ENCODE measurements at places on chromosomes 13 and 19.

DNA sequence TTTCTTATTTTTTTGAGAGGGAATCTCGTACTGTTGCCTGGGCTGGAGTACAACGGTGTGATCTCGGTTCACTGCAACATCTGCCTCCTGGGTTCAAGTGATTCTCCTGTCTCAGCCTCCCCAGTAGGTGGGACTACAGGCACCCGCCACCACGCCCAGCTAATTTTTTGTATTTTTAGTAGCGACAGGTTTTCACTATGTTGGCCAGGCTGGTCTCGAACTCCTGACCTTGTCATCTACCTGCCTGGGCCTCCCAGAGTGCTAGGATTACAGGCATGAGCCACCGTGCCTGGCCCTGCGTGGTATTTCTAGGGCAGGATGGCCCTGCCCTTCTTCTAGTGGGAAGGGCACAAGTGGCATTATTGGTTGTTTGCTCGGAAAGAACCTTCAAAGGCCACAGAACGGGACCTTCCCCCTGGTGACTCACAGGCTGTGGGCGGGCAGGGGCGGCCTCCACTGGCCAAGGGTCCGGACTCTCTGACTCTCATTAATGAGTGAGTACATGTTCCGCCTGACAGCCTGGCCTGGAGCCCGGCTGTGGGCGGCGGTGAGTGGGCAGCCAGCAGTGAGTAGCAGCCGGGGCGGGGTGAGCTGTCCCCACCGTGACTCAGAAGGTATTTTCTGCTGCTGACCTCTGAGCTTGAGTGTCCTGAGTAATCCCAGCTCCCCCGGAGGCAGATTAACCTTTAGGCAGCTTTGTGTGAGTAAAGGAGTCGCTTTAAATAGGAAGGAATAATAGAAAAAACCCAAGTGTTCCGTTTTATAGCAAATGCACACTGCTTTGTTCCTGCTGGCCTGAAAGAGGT is 5.1 kb downstream of the DOT1L start:
- DNase-seq: peak; percentile 31

DNA sequence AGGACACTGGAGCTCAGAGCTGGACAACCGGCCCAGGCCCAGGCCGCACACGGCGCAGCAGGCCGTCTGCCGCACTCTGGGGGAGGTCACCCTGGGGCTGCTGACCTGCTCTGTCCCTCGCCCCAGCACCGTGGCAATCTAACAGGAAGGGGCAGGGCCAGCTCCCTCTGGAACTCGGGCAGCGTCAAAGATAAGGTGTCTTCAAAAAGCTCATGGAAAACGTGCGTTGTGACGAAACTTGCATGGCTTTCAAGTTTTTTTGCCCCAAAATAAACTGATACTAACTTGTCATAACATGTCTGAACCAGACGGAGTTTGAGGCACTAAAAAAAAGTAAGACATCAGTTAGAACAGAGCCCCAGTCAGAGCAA is 12.2 kb upstream of the ATP8B3 start:
- DNase-seq: no peak

DNA sequence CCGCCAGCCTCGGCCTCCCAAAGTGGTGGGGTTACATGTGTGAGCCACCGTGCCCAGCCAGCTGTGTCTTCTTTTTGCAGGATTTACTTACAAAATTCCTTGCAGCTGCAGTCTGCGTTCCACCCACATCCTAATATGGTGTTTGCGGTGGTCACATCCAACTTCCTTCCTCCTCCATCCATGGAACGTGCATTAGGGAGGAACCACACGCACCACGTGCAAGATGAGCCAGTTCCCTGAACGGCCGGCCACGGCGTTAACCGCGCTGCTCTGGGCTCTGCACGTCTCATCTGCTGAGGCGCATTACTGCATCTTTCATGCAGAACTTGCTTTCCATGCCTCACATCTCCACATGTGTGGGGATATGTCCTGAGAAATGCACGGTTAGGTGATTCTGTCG is 13.0 kb upstream of the SIGLEC11 start:
- no peak for DNase-seq

DNA sequence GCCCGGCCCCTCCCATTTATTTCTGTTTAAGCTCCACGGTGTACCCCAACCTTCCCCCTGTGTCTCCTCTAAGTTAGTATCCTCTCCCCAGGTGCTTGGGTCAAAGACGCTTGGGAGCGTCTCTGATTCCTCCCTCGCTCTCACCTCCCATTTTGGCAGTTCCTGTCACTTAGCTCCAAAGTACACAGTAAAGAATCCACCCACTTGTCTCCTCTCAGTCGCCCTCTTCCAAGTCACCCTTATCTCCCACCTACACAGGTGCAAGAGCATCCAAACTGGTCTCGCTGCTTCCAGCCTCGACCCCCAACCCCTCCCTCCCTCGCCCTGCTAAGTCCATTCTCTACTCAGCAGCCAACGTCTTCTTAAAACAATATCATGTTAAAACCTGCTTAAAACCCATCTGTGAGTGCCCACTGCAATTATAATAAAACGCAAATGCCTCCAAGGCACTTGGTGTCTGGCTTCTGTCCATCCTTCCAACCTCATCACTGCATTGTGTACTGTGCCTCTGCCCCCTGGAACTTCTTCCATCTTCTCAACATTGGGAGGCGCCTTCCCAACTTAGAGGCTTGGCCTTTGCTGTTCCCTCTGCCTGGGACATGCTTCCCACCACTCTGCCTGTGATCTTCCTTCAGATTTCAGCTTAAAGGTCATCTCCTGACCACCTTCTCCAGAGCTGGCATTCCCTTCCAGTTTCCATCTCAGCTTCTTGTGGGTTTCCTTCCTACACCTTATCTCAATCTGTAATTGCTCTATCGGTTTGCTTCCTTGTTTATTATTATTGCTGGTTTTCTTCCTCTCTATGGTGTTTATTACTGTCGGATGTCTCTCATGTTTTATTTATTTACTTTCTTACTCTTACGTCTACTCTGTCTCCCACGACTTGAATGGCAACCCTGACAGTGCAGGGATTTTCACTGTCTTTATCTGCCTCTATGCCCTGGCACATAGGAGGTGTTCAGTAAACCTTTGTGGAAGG is 9.5 kb upstream of the KLK14 start:
- DNase-seq: no peak

GRCh38 chr13:73240193-73240592 is 181.4 kb downstream of the KLF5 start:
- no peak for DNase-seq

DNA sequence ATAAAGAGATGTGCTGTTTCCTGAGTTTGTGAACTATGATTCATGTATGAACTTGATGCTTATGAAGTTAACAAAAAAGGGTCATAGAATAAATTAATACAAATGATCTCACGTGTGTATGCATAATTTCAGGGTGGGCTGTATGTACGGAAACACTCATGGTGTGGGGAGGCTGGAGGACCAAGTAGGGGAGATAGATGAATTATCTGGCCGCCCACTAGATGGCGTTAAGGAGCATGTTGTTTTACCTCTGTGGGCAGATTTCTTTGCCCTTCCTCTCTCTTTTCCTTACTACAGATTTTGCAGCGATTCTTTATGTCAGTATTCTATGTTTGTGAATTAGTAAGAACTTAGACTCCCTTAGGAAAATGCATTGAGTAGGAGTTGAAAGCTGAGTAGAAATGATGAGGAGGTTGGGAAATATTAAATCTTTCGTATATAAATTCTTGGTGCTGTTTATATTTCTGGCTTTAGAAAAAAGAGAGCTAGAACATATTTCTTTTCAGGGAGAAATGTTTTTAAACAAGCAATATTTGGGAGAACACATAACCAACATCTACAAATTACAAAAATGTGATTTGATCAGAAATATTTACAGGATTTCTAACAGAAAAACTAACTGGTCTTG is 47.4 kb upstream of the TMTC4 start:
- peak; percentile 30 for DNase-seq

- DNase-seq: no peak
Measured at GRCh38 chr13:66996503-66996902, 233.6 kb downstream of the PCDH9 start.

DNA sequence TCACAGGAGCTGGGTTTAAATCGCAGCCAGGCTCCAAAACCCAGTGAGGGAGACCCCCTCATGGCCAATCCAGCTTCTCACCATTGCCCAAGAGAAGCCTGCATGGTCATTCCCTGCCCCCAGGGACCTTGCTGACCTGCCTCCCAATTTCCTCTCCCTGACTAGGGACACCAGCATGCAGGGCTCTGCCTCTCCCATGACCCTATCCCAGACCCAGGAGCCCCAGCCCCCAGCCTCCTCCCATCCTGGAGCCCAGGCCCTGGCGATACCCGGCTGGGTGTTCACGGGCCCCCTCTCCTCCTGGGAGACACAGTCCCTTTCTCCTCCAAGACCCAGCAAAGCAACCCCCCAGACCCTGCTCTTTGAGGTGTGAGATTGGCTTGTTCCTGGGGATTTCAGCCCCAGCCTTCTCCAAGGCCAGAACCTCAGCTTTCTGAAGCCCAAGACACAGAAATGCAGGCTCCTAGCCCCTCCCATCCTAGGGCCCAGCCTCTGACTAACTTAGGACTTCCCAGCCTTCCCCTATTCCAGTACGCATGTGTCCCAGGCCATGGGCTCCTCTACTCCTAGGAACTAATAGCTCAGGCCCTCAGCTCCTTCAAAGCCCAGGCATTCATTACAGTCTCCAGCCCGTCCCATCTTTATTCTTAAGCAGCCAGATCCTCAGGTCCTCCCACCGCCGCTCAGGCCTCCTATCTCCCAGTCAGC is 1.1 kb downstream of the GYS1 start:
- no peak for DNase-seq

- DNase-seq: no peak
Measured at GRCh38 chr19:31727536-31727935, 378.3 kb upstream of the TSHZ3 start.

- no peak for DNase-seq
Measured at GRCh38 chr13:45320876-45321629, 19.9 kb downstream of the TPT1 start.

DNA sequence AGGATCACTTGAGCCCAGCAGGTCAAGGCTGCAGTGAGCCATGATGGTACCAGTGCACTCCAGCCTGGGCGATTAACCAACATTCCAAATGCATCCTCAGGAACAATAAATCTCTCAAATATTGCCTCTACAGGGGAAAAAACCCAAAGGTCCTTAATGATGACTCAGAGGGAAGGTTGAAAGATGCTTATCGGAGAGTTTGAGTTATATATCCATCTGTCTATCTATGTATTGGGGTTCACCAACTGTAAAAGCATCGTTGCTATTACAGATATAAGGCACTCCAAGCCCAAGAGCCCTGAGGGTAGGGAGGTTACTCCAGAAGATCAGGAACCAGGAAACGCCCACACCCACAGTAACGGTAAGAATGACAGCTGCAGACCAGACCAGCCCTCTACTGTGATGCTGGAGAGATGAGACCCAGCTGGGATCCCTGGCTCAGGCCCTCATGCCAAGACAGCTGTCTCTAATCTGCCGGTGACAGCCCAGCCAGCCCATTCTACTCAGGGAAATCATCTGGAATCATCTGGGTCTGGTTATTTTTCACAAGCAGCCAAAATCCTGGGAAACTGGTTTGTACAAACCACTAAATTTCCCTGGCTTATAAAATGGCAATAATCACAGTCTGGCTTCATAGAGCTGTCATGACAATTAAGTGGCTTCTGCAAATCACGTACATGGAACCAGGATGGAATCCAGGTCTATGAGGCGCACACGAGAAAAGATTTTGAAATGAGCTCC is 23.8 kb downstream of the TEX101 start:
- DNase-seq: no peak

DNA sequence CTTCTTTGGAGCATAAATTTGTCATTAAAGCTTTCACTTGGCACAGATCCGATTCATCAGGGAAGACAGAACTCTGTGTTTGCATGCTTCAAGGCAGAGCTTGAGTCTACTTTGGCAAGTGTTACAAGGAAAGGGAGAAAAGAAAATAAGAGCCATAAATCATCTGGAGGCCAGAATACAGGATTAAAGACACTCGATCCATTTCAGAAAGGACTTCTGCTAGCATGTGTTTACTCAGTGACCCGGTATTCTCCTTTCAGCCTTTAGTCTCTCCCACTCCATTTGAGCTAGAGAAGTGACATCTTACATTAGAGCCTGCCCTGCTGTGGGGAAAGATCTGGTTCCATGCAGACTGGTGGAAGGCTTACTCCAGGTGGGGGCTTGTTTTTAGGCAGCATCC is 306.4 kb downstream of the KLF5 start:
- no peak for DNase-seq

DNA sequence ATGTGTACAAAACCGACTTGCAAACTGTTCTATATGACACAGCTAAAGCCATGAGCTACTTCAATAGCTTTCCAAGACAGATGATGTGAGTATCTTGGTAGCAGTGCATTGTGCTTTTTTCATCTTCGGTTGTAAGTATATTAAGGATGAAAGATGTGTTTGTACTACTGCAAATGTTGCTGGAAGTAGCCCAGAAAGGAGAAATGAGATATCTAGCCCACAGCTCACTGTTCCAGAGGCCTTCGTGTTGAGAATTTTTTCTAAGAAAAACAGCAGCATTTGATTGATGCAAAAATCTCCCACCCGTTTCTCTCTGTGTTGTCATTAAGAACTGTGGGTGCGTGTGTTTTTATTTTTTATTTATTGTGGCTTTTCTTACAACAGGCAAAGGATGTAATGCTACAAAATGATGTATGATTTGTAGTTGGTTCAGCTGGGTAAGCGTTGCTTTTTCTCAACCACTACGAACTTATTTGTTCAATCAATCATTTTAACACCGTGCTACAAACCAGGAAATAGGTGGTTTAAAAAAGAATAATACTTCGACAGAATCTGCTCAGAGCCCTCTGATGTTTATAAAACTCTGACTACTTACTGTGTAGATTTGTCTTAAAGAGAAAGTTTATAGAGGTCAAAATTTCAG is 41.6 kb upstream of the RFC3 start:
- DNase-seq: no peak

GRCh38 chr13:109870274-109870673 is 83.9 kb upstream of the IRS2 start:
- no peak for DNase-seq

DNA sequence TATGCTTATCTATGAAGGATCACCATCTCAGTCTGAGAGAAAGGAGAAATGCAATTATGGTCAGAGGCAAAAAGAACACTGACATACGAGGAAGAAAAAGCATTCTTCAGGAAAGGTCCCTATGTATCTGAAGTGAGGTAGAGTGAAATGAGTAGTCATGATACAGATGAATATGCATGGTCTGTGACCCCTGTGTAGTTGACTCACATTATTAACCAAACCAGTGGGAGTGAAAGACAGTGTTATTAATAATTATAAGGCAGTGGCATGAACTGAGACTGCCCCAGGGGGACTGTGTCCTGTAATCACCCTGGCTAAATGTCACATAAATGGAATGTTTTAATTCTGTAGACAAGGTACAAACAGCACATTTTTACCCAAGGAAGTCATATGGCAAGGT is 1320.2 kb upstream of the PCDH9 start:
- no peak for DNase-seq

DNA sequence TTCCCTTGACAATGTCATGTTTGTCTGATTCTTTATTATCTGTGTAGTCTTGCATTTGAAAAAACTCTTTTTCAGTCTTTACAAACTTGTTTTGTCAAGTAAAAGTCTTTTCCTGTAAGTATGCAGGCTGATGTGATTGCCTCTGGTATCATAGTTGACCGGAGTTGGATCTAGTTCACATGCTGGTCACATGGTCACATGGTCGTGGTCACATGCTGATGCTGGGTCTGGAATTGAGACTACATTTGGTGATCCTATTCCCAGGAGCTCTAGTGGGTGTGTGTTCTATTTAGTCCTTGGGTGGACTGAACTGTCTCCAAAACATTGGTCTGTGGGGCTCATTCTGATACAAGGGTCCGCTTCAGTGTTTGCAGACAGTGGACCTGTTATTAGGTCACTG is 1798.8 kb upstream of the PRR20A start:
- DNase-seq: no peak

- DNase-seq: no peak
Measured at GRCh38 chr19:39524495-39524894, 8.2 kb downstream of the EID2B start.
